ENCODE measurements at places on chromosomes 2 and 18.

DNA sequence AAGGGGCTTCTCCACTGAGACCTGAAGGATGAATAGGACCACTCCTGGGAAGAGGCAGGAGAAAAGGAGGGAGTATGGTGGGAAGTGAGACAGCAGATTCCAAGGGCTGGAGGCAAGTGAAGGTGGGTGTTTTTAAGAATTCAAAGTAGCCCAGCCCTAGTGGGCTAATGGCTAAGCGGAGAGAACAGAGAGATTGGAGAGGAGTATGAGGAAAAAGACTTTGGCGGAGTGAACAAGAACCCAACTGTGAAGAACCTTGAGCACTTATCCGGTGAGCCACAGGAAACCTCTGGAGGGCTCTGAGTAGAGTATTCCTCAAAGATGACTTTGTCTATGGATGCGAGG, 142.6 kb downstream of the COPS8 start:
- DNase-seq: no peak

GRCh38 chr2:84713441-84713840, 167.4 kb downstream of the TRABD2A start:
- no peak for DNase-seq

GRCh38 chr2:79723830-79724229, 211.0 kb downstream of the CTNNA2 start:
- DNase-seq: no peak

DNA sequence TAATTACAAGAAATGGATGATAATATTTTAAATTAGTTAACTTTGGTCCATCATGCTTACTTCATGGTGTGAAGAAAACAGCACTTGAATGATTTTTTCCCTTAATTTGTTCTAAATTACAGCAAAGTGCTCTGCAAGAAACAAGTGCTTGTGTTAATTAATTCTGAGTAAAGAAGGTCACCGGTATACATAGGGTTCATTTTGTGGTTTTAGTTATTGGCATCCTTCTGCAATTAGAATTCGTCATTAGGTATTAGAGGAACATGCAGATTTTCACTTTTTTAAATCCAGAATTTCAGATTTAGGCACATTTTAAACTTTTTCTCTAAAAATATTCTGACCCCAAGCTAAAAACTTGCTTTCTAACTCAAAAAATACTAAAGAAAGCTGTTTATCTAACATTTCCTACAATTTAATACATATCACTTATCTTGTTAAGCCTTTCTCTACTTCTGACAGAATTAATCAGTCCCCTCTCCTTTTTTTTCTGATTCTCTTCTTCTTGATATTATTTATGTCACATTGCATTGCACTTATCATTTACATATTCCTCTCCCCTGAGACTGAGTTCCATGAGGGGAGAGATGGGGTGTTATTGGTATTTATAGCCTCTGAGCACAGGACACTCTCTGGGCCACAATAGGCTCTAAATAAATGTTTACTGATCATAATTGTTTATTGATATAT, 129.2 kb downstream of the PLA2R1 start:
- DNase-seq: no peak
